ENCODE measurements at places on chromosomes 3 and 15.

DNA sequence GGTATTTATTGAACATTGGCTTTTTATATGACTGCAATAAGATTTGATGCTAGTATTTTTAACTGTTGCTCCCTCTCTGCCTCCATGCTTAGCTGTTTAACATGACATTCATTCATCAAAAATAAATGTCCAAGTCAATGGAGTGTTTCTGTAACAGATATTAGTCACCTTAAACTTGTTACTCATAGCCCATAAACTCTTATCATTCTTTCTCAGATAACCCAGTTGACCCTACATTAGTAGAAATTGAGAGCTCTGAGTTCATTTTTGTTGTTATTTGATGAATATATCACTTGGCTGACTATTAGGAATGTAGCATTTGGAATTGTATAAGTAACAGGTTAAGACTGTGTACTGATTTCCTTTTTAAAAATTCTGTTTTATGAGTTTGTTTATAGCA is 201.1 kb downstream of the UBE2E2 start:
- DNase-seq: no peak

DNA sequence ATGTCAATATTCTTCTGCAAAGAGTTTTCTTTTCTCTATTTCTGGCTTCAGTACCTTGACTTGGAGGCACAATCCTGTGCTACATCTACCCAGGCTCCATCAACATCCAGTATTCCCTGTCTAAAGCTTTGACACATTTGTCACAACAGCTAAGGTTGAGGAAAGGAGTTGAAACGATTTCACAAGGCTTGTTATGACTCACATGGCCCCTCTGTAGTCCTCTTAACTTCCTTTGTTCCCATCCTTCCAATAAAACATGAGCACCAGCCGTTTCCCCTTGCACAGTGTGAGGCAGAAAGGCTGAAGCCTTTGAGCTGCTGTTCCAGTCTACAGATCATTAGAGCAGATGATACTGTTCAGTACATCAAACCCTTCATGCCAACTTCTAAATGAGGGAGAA is 163.0 kb upstream of the TMCO5A start:
- DNase-seq: no peak

DNA sequence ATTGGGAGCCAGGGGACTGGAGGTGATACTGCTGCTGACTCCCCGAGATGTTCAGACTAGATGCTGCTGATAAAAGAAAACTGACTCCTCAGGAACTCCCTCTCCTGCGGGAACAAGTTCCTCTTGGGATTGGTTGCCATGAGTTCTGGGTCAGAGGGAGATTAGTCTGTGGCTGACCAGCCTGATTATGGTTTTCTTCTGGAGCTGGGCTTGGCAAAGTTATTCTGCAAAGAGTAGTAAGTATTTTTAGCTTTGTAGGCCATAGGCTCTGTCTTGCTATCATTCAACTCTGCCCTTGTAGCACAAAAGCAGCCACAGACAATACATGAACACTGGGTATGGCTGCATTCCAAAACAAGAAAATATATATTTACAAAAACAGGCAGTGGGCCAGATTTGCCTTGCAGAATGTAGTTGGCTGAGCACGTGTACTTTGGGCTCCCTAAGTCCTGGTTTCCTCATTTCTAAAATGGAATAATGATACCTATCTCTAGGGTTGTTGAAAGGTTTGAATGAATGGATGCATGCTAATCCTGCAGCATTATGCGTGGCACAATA is 796.8 kb downstream of the AGBL1 start:
- DNase-seq: no peak

GRCh38 chr15:80343554-80343992 is 60.6 kb upstream of the ARNT2 start:
- DNase-seq: no peak

GRCh38 chr3:183875411-183875810 is 9.3 kb downstream of the PARL start:
- no peak for DNase-seq

- DNase-seq: no peak
These were observed 130.1 kb downstream of the UACA start for GRCh38 chr15:70633103-70633831.

GRCh38 chr15:83061680-83062079 is 5.4 kb downstream of the BTBD1 start:
- no peak for DNase-seq

- DNase-seq: peak; percentile 72
These were observed 37.5 kb downstream of the CD86 start for GRCh38 chr3:122092460-122093165.

- DNase-seq: no peak
These were observed 52.8 kb downstream of the RGMA start for GRCh38 chr15:93035953-93036810.

- DNase-seq: no peak
These were observed 86.2 kb downstream of the RFTN1 start for GRCh38 chr3:16427103-16427965.

GRCh38 chr3:113623324-113623723 is 73.1 kb downstream of the USF3 start:
- DNase-seq: no peak

DNA sequence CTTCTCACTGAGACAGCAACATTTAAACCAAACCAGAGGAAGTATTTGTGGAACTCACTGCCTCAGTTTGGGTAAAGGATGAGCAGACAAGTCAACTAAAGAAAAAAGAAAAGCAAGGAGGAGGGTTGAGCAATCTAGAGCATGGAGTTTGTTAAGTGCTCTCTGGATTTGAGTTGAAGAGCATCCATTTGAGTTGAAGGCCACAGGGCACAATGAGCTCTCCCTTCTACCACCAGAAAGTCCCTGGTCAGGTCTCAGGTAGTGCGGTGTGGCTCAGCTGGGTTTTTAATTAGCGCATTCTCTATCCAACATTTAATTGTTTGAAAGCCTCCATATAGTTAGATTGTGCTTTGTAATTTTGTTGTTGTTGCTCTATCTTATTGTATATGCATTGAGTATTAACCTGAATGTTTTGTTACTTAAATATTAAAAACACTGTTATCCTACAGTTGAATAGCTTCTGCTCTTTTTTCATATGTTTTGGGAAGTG is 23.3 kb downstream of the CLDN18 start:
- no peak for DNase-seq

DNA sequence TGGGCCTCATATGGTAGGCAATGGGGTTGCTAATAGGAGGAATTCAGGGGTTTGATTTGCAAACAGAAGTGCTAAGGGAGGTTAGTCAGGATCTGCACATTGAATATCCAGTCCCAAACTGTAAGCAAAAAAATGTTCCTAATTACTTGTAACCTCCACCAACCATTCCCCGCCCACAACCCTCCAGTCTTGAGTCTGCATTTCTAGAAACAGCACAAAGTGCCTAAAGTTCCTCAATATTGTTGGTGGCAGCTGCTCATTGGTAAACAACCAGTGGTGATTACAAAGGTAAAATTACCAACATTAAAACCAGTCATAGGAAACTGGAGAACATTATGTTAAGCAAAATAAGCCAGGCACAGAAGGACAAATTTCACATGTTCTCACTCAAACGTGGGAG is 18.9 kb downstream of the HDC start:
- no peak for DNase-seq

DNA sequence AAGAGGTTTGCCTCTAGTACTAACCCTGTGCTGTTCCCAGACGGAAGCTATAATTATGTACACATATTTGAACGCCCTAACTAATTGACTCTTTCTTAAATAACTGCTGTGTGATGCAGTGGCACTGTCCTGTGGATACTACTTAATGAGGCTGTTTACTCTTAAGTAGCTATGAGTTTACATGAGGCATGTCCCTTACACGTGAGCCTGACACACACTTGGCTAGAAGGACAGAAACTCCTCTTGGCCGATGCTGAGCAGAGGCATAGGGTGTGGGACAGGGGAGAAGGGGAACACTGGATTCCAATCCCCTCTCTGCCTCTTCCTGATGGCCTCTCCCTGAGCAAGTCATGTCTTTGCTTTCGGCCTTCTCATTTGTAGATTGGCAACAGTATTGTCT is 21.9 kb downstream of the EHD4 start:
- no peak for DNase-seq

DNA sequence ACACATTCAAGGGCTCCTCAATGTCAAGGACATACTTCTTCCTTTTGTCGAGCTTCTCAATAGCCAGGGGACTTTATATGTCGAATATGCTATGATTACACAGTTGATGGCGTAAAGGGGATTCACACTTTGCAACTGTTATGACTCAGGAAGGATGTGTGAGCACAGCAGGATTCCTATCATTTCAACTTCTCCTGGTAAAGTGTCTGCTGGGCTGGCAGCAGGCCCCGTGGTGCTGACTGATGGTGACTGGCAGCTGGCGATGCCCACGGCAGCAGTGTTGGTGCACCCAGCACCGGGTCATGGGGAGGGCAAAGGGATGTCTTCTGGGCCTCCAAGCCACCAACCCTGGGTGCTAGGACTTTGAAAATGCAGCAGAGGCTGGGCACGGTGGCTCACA is 44.8 kb upstream of the GNB5 start:
- no peak for DNase-seq

- no peak for DNase-seq
These were observed 45.2 kb downstream of the ADAM10 start for GRCh38 chr15:58704155-58704865.

Data from CD4-positive, CD25-positive, alpha-beta regulatory T cell (primary cell).